NCI-H510A (cell line): ENCODE measurements at places on chromosomes 5 and 9.

GRCh38 chr5:178215280-178216002, 11.1 kb downstream of the HNRNPAB start:
- DNase-seq = no peak

GRCh38 chr9:76415154-76415553, 20.9 kb upstream of the RFK start:
- no peak for DNase-seq

DNA sequence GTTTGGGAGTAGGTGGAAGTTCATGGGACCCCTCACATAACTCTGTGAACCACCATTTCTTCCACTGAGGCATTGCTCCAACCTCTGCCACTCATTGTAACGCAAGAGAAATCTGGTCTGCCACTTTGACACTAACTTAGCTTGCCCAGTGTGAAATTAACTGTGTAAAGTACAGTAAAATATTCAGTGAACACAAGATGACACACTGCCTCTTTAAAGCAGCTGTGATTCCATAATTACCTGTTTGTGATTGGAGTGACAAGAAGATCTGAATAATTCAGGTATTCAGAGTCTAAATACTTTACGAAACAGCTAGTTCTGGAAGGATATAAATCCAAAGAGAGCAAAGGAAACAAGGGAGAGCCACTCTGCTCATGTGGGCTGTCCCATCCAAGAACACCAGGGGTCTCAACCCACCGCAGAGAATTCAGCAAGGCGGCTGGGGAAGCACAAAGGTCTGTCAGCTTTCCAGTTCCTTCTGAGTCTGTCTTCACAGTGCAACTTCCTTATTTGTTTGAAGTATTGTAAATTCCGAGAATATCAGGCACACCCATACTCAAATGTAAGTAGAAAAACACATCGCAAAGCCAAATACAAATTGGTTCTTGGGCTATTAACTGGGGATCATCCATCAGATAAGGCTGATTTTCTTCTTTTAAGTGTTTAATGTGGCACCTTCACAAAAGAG, 86.9 kb downstream of the GNAQ start:
- no peak for DNase-seq

DNA sequence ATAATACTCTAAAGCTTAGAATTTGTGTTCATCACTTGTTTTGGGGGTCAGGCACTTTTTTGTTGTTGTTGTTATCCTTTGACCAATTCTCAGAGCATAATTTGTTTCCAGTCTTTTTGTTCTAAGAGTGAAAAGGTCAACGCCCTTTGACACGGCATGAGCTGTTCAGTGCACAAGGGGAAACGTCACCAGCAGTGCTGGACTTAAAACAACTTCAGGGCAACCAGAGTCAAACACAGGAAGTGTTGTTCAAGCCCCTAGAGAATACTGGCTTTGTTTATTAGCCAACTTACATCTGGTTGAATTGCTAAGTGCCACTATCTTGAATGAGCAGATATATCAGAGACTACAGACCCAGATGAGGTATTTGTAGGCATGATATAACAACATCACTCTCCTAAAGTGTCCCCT, 368.9 kb downstream of the TMEM161B start:
- DNase-seq = no peak

GRCh38 chr5:42634575-42634974, 122.0 kb upstream of the CCDC152 start:
- no peak for DNase-seq

DNA sequence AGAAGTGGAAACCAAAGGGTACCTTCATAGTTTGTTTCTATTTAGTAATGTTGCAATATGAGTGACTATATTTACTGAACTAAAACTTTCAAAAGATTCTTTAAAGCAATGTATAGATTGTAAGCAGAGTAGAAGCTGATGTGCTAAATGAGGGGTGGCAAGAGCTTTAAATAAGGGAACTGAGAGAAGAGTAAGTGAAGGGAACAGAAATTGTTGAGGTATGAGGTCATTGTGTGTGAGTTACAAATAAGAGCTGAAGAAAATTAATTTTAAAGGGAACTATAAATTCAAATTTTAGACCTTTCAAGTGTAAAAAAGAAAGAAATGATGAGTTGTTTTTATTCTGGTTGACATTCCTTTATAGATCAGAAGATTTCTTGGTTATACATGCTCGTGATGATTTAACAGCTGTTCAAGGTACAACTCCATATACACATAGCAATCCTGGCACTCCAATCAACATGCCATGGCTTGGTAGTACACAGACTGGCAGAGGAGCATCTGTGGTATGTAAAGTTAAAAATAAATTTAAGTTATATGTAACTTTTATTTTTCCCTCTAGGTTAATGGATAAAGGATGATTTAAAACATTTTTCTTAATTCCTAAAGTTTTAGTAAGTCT, 135.1 kb upstream of the TNFAIP8 start:
- DNase-seq = no peak

GRCh38 chr9:109781541-109782197, 1.7 kb downstream of the PALM2AKAP2 start:
- DNase-seq = no peak

- DNase-seq = no peak
Measured at GRCh38 chr9:130379649-130379970, 65.2 kb upstream of the ASS1 start.

GRCh38 chr5:102582696-102583095, 83.9 kb upstream of the SLCO6A1 start:
- no peak for DNase-seq

GRCh38 chr5:99030906-99031440, 102.2 kb upstream of the CHD1 start:
- no peak for DNase-seq

DNA sequence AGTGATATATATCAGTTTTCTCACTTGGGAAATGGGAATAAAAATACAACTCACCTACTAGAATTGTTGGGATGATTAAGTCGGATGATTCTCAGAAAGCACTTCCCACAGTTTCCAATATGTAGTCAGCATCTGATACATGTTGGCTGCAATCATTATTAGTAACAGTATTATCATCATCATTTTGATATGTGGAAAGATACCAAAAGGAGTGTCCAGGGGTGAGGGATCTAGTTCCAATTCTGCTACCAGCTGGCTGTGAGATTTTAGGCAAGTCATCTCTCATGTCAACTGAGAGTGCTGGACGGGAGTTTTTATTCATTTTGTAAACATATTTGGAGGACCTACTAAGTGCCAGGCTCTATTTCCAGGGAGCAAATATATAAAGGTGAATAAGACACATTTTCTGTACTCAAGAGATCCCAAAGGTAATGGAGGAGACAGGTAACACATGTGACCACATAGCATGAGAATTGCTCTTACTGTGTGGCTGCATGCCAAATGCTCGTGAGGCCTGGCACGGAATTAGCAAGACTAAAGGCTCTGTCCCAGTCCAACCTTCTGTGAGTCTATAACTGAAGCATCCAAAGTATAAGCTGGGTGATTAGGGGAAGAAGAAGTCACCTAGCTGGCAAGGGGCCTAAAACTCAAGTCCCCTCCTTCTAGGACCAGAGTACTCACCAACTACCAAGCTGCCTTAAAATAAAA, 83.0 kb downstream of the GRIA1 start:
- DNase-seq = no peak

GRCh38 chr5:160507221-160507721, 85.6 kb downstream of the PTTG1 start:
- no peak for DNase-seq

DNA sequence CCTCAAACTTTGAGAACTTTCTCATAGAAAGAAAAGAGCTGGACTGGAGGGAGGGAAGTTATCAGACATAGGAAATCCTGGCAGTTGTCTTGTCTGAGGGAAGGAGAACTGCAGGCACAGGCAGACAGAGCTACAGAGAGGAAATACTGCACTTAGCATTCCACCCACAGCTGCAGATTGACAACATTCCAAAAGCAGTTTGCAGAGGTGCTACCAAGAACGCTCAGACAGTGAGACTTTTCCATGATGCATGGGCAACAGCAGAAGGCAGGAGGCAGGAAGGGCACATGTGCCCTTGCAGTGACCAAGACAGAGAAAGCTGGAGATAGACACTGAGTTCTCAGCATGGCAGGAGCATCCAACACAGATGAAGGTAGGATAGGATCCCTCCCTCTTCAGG, 327.5 kb upstream of the ZNF462 start:
- no peak for DNase-seq

DNA sequence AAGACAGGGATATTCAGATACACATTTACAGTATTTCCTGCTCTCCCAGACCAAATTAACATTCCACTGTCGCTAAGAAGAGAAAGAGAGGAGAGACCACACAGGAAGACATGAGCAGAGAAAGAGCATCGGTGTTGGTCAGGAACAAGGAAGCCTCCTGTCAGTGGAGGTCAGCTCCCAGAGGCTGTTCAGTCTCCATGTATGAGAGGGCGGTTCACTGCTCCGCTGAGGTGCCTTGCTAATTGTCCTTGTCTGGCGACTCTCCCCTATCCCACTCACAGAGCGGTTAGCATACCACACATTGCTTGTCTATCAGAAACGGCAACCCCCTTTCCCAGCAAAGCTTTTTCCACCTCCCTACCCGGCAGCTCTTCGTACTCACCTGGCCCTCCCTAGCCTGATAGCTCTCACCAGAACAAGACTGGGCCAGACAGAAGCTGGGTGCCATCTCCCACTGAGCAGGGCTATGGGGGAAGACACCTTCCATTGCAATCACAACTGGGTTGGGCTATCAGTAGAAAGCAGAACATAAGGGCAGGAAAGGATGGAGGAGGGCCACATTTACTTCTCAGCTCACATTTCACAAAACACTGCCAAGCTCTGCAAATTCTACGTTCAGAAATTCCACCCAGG, 58.6 kb upstream of the LMNB1 start:
- DNase-seq = no peak

- DNase-seq = no peak
Measured at GRCh38 chr5:78339617-78340436, 20.6 kb upstream of the SCAMP1 start.
